ENCODE measurements at places on chromosomes 1 and 21.
A peak's percentile ranks its signal among the peaks of the same experiment; 100 is the strongest.

DNA sequence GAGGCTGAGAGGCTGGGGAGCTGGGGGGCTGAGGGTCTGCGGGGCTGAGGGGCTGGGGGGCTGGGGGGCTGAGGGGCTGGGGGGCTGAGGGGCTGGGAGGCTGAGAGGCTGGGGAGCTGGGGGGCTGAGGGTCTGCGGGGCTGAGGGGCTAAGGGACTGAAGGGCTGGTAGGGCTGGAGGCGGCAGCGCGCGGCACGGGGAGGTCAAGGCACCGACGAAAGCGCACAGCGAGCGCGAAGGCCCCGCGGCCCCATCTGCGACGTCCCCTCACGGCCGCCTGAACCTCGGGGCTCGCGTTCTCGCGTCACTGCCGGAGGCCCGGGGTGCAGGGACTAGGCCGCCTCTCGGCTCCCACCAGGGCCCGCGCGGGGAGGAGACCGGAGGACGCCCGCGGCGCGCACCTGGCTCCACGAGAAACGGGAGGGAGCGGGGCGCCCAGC is 356 bp downstream of the INTS11 start:
- no peak for DNase-seq

DNA sequence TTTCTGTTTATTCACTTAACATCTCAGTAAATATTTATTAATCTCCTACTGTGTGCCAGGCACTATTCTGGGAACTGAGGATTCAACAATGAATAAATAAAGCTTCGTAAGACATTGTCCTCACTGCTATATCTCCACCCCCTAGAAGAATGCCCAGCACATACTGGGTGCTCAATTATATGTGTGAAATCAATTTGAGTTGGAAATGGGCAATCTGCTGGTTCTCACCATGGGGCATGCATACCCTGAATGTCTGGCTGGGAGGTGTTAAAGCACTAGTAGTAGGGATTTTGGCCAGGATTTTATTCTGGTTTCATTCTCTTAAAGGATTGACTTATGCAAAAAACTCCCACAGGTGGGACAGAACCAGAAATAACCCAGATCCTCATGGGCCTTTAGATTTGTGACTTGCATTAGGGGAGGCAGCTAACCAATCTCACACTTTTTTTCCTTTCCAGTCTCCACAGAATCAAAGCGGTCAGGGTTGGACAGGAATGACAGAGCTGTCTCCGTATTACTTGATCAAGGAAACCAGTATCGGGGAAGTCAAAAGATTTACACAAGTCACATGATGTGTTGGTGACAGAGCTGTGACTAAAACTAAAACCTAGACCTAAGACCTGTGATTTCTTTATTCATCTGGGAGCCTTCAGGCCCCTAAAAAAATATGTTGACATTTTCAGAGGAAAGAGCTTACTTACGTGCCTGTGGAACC is 12.8 kb downstream of the GFI1 start:
- DNase-seq, result no peak

DNA sequence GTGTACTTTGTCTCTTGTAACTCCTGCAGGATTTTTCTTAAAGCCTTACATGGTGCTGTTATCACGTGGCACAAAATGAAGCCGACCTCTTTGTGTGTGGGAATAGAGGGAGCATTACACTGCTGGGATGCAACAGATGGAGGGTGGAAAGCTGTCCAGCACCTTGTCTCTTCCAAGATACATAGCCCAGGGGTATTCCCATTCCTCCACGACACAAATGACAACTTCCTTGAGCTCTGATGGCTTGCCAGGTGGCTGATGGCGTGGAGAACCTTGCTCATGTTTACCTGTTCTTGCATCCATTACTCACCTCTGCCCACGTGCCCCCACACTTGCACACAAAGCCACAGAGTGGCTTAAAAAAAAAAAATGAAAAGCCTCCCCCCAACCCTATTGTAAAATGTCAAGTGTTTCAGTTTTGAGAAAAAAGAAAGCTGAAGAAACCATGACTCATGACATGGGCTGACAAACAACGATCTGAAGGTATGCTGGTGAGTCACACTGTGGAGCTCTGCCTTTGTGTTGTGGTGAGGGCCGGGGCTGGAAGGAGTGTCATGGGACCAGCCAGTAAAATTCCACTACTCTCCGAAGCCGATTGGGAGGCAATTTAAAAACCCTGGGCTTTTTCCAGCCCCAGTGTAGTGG is 32.0 kb upstream of the ATP5PO start:
- peak; percentile 66 for DNase-seq

DNA sequence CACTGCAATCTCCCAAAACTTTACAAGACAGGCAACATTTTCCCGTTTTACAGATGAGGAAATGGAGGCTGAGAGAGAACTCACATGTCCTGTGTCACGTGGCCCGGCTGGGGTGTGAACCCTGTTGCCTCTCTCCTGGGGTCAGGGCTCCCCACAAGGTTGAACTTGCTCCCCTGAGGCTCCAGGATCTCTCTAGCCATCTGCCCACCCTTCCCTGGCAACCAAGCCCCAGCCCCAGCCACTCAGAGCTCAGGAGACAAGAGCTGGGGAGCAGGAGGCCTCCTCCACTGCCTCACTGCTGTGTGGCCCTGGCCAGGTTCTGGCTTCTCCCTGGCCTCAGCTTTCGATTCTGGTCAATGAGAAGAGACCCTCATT is 11.8 kb downstream of the LAPTM5 start:
- no peak for DNase-seq

DNA sequence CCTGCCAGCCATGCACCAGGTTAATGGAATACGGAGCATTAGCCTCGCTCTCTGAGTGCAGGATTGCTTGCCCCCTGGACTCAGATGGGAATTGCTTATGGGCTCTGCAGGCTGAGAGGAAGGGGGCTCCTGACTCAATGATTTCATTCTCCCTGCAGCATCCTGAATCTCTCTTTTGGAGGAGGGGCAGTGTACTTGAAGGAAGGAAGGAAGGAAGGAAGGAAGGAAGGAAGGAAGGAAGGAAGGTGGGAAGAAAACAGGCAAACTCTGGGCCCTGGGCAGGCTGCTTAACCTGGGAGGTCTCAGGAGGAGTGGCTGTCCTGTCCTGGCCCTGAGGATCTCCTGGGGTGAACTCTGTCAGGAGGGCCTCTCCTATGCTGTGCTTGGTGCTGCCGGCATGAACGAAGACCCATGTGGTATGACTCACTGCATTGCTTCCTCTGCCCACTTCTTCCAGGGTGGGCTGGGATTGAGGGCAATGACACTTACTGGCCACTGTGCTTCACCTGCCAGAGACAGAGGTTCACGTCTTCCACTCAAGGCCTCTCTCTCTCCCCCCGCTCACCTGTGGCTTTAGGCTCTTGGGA is 257.1 kb upstream of the CSF3R start:
- no peak for DNase-seq

GRCh38 chr1:53068314-53069099 is 6.5 kb downstream of the PODN start:
- no peak for DNase-seq

DNA sequence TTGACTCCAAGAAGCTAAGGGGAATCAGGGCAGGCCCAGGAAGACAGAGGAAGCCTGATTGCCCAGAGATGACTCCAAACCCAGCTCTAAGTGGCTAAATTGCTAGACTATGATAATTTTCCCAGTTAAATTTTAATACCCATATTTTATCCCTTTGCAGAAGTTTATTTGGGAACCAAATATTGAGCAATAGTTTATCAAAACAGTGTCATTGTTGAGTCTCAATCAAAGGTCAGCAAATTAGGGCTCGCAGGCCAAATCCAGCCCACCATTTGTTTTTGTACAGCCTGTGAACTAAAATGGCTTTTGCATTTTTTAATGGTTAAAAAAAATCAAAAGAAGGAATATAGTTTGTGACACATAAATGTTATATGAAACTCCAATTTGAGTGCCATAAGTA is 47.1 kb downstream of the LBR start:
- DNase-seq, result no peak

- no peak for DNase-seq
Measured at GRCh38 chr1:240687820-240688219, 75.9 kb upstream of the GREM2 start.

GRCh38 chr1:93722081-93723031 is 40.7 kb upstream of the BCAR3 start:
- no peak for DNase-seq

GRCh38 chr1:172779491-172779890 is 120.6 kb downstream of the FASLG start:
- DNase-seq, result no peak

GRCh38 chr1:52603630-52604029 is 1.5 kb downstream of the GPX7 start:
- no peak for DNase-seq

GRCh38 chr1:91948501-91949355 is 473 bp upstream of the BRDT start:
- DNase-seq, result peak; percentile 8

DNA sequence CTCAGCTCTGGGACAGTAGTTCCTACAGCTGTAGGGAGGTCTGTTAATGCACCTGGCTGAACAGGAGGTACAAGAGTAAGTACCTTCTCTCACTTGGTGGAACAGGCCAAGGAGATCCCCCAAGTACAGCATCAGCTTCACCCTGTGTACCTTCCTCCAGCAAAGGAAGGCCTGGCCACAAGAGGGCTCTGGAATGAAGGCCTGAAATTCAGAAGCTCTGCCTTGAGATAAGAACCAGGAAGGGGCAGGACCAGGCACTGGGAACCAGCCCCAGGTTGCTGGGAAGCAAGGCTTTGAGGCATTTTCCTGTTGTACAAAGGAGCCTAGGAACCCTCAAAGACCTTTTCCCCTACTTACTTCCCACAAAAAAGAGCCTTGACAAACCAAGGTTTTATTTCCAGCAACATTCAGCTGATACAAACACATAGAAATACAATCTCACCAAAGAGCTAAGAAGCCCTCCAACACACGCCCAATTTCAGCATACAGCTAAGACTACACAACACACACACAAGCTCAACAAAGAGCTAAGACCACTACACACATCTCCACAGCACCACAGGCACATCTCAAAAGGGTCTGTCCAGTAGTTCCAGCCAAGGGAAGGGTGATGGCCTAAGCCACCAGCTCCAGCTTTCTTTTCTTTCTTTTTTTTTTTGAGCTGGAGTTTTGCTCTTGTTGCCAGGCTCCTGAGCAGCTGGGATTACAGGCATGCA is 23.5 kb downstream of the F11R start:
- peak; percentile 25 for DNase-seq

DNA sequence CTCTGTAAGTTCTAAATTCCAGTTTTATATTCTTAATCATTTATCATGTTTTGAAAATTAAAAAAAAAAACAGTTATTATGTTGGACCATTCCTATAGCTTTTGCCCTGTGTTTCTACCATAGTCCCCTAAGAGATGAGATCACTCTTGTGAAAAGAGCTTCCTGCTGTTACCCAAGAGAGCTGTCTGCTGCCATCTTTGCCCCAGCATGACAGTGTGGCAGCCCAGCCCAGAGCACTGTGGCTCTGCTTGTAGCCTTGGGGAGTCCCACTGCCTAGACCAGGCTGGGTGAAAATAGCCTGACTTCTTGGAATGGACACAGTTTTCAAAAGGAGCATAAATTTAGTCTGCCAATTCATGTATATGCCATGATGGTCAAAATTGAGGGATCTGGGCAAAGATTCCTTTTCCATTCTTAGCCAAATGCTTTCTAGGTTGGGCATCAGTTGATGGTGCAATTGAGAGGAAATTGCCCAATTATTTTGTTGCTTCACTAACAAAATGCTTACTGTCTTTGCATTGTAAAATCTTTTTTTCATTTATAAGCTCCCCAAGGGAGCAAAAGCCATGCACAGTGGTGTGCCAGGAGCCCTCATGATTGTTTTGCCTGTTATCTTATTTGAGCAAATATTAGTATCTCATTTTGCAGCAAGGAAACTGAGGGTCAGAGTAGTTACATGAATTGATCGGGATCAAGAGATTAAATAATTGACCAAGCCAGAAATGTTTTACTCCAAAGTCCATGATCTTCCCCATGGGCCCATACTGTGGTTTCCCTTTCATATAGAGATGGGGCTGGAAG is 72.8 kb downstream of the ETS2 start:
- no peak for DNase-seq

- DNase-seq, result no peak
Measured at GRCh38 chr1:9106286-9106685, 22.6 kb downstream of the GPR157 start.

- DNase-seq, result no peak
Measured at GRCh38 chr1:6523566-6523965, 30.7 kb downstream of the NOL9 start.

GRCh38 chr1:223652436-223652941 is 13.0 kb downstream of the CAPN8 start:
- no peak for DNase-seq

DNA sequence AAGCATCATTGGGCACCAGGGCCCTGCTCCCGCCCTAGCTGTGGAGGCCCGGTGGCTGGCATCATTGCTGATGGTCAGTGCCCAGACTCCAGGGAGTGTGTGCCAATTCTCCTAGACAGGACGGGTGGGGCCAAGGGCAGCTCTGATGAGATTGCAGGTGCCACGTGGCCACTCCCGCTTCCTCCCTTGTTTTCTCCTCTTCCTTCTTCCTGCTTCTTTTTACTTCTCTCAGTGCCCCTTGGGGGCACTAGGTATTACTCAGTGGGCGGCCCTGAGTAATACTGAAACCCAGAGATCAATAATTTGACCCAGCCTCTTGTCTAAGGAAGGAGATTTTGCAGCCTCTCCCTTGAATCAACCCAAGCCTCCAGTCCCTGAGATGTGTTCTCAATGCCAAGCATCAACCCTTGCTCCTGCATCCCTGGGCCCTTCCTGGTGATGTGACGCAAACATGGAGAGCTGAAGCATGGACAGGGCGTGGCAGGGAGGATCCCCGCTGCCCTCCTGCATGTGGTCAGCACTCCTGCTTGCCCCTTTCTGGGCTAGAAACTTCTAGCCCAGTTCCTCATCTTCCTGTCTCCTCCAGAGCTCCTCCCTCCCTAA is 32.4 kb downstream of the CDK18 start:
- no peak for DNase-seq

DNA sequence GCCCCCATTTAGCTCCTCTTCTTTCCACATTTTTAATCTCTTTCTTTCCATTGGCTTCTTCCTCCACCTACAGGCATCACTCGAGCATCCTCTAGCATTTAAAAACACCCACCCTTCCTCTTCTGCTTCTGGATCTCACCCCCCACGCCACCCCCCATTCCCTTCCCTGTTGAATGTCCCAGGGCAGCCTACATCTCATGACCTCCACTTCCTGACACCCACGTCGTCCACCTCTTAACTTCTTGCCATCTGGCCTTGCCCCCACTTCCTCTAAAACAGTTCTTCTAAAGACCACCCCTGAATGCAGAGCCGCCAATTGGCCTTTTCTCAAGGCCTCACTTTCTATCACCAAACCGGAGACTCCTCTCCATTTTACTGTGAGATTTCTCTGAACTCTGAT is 6.1 kb upstream of the ETNK2 start:
- no peak for DNase-seq

All from stimulated activated CD4-positive, alpha-beta T cell treated with anti-CD3 and anti-CD28 coated beads, Interleukin-1b, Interleukin-23, amount 100 ng/mL, for 4 hours (primary cell).